ENCODE measurements at places on chromosomes 1 and 21.

- no peak for DNase-seq
These were observed 12.9 kb downstream of the CERS2 start for GRCh38 chr1:150961756-150962155.

- DNase-seq, result no peak
These were observed 159.7 kb downstream of the DISP1 start for GRCh38 chr1:222974496-222974895.

DNA sequence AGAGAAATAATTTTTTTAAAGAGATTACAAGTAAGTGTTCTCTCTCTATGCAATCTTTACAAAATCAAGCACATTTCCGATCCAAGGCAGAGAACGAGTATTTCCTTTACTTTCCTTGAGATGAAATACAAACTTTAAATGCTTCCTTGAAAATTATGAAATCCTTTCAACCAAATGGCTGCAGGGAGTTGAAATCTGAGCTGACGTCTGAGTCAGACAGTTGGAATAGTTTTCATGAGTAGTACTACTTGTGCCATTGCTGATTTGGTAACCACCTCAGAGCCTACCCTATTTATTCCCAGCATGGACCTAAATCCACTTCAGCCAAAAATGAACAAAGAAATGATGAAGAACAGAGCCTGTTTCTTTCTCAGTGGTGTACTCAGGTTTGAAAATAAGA, 183.6 kb downstream of the GIPC2 start:
- DNase-seq, result no peak

GRCh38 chr1:176816232-176816631, 348.3 kb downstream of the ASTN1 start:
- no peak for DNase-seq

- DNase-seq, result no peak
These were observed 332.1 kb downstream of the RRAGC start for GRCh38 chr1:38527373-38527966.

- DNase-seq, result no peak
These were observed 189.1 kb downstream of the MIS18A start for GRCh38 chr21:32089766-32090165.

DNA sequence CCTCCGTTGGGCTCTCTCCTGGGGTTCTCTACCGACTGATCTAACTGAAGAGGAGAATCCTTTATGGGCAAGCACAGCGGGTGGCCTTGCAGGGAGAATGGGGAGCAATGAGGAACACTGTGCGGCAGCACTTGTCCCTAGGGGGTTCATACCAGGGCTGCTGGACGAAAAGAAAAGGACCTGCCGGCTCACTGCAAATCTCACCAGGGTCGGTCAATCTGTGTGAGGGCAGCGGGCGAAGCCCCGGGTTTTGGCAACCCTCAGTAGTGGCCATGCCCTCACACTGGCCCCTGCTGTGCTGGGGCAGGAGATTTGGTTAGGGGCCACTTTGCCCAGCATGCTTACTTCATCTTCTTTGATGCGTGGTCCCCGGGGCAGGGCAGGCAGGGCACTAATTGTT, 5.9 kb downstream of the LHX9 start:
- DNase-seq, result no peak

- DNase-seq, result no peak
These were observed 9.6 kb upstream of the NVL start for GRCh38 chr1:224339442-224340033.

DNA sequence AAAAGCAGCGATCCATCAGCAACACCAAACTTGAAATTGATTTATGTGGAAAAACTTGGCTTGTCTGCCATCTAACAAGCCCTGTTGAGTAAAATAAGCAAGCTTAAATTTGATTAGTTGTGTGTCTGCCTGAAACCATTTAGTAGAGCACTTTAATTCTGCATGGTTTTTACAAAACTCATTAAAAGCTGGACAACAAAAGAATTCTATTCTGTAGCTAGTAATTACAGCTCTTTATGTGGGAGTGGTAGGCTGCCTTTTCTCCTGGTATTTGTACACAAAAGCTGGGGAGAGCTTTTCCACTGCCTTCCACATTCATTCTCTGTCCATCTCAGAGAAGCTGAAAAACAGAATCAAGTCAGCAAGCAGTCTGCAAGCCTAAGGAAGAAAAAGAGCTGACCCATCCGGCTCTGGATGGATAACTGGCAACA, 1.7 kb downstream of the ETS2 start:
- DNase-seq, result no peak

DNA sequence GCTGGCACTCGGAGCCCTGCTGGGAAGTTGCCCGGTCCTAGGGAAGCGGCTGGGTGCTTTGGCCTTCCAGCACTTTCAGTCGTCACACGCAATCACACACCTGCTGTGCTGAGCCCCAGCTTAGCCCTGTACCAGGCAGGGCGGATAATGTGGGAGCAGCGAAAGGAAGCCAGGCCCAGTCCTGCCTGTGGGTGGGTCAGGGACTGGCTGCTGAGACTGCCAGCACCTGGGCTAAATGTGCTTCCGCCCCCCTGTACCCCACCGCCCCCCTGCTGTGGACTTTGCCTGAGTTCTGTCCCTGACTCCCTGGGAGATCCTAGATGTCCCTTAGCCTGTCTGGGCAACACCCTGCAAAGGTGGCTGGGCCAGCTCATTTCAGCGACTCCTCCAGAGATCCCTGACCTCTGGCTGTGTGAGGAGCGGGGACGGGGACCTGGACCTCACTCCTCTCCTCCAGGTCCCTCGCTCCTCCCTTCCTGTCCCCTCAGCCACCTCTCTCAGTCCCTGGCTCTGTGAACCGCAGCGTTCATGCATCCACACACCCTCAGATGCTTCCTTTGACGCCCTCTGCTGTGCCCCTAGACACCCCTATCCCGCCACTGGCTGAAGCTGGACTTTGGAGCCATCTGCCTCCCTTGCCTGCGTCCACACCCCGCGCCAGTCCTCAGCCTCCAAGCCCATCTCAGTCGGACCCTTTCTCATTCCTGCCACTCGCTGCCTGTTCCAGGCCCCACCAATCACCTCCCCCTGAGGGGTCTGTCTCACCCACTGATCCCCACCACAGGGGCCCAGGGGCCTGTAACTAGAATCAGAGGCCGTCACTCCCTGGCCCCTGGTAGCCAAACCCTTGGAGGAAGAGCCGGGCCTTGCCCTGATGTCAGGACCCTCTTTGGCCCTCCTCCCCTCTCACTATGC, 1.4 kb downstream of the MMEL1 start:
- no peak for DNase-seq

DNA sequence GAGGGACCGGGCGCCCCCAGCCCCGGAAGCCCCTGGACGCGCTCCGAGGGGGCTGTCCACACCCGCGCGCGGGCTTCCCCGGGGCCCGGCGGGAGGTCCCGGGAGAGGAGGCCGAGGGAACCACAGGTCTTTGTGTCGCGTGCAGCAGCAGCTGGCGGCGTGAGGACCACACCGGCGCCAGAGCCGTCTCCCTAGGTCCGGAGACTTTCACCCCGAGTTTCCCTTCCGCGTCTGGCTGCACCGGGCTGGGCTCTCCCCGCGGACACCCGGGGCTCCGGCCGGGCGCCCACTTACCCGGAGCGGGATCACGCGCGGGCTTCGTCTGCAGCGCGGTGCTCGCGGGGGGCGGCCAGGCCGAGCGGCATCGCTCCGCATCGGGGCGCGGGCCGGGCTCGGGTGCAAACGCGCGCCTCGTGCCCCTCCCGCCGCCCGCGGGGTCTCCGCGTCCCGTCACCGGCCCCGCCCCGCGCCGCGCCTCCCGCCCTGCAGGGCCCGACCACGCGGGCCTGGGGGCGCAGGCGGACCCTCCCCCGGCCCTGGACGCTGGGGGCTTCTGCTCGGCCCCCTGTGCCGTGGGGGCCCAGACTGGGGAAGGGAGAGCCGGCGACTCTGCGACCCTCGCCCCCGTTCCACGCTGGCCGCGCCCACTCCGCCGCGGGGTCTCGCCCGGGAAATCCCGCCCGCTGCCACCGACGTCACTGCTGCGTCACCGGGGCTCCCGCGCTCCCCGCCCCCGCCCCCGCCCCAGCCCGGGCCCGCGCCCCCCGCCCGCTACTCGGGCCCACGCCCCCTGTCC, at the start of gene GNG4:
Gene GNG4 (minus strand): TSS at position 417 of the 796 bp plus-strand sequence. CDS start 65,946 bp downstream, outside the sequence.
- no peak for DNase-seq

GRCh38 chr1:163104385-163105099, 35.4 kb downstream of the RGS4 start:
- no peak for DNase-seq

GRCh38 chr21:20999659-21000058, 1.4 kb downstream of the NCAM2 start:
- no peak for DNase-seq

- no peak for DNase-seq
These were observed 275.5 kb upstream of the FMN2 start for GRCh38 chr1:239816081-239816782.

DNA sequence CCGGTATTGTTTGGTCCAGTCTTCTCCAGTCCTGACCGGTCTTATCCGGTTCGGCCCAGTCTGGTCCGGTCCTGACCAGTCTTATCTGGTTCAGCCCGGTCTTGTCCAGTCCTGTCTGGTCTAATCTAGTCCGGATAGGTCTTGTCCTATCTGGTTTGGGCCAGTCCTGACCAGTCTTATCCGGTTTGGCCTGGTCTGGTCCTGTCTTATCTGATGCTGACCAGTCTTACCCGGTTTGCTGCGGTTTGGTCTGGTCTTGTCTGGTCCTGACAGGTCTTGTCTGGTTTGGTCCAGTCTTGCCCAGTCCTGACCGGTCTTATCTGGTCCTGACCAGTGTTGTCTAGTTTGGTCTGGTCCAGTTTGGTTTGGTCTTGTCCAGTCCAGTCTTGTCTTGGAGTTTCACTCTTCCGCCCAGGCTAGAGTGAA, 30.1 kb downstream of the DHX9 start:
- DNase-seq, result no peak

- DNase-seq, result no peak
These were observed 15.0 kb downstream of the HTR1D start for GRCh38 chr1:23202263-23202749.

- no peak for DNase-seq
These were observed 18.4 kb downstream of the MTX1 start for GRCh38 chr1:155226910-155227260.

DNA sequence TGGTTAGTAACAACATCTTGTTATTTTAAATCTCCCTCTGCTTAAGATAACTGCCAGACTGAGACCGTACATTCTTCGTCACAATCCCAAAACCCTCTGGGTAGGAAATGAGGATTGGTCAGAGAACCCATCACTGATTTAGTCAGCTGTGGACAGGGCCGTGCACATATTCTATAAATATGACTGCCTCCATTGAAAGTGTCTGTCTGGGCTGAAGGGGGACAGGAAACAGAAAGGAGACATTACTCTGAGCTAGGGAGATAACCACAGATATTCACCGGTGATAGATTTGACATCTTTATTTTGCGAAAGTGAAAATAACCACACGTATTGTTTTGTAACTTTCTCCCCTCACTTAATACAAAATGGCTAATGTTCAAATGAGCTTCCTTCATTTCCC, 36.9 kb upstream of the ST6GALNAC5 start:
- no peak for DNase-seq

DNA sequence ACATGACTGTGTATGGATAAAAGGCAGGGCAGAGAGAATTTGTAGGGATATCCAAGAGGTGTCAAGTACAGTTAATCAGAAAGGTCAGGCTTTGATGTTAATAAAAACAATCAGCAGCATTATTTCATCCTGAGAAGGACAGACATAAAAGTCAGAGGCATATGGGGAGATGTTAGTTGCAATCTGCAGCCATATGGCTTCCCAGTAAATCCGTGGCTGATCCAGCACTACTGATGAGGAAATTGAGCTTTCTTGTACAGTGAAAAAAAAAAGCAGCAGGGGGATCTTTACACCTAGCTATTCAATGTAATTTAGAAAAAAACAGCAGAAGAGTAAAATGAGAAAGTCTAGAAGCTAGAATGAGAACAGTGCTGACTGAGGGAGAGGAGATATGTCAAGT, 2.2 kb upstream of the SPRR1B start:
- no peak for DNase-seq

- DNase-seq, result no peak
These were observed 9.4 kb downstream of the ZNF678 start for GRCh38 chr1:227572752-227573151.

GRCh38 chr1:205595435-205595834, 36.4 kb downstream of the ELK4 start:
- no peak for DNase-seq

GRCh38 chr1:78627321-78627720, 7.1 kb downstream of the IFI44L start:
- no peak for DNase-seq

- no peak for DNase-seq
These were observed 40.3 kb downstream of the ACP6 start for GRCh38 chr1:147630022-147630421.

DNA sequence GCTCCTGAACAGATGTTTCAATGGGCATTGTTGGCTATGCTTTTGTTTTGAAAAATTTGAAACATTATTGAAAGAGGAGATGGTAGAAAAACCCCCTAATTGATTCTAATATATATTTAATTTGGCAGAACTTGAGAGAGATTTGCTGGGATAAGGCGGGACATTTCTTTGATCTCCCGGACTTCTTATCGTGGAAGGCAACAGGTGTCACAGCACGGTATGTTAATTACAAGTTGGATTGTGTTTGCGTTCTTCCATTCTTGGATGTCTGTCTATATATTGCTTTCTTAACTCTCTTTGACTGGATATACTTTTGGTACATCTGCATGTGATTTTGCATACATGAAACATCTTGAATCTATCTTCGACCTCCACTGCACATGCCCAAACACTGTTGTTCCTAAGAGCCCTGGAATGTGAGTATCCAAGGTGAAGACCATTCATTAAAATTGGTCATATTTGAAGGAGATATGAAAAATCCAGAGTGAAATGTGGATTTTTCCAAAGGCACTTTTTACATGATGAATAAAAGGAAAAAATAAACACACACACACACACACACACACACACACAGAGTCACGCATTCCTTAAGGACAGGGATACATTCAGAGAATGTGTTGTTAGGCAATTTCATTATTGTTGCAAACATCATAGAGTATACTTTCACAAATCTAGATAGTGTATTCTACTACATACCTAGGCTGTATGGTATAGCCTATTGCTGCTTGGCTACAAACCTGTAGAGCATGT, 81.9 kb downstream of the FGGY start:
- no peak for DNase-seq

GRCh38 chr1:86150553-86151055, 6.0 kb downstream of the COL24A1 start:
- DNase-seq, result no peak

DNA sequence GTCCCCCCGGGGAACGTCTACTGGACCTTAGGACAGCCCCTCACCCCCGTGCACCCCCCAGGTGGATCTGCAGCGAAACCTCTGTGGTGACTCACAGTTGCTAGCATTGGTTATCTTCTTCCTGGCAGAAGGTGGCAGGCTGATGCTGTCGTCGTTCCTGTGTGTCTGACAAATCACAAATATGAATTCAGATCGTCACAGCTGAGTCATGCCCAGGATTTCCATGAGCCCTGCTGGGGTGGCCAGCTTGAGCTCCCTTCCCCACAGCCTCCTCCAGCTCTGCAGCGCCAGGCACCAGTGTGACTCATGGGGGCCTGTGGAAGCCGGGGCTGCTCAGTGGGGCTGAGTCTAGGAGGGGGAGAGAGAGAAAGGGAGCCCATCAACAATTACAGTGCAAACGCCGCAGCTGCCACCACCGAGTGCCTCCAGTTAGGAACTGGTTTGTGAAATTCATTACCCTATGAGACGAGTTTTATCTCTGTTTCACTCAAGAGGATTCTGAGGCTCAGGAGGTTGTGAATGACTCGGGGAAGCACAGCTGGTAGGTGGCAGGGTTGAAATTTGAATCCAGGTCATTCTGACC, 197.9 kb downstream of the DYRK1A start:
- DNase-seq, result peak; percentile 76

Data from activated effector memory CD4-positive, alpha-beta T cell treated with Interleukin-2 at 50 U/mL for 16 hours (primary cell).